Stimulated activated CD8-positive, alpha-beta memory T cell treated with anti-CD3 and anti-CD28 coated beads, Interleukin-7, amount 100 ng/mL, for 4 hours (primary cell): ENCODE measurements at places on chromosomes 6 and 20.

GRCh38 chr6:53458105-53458866, 86.6 kb downstream of the GCLC start:
- no peak for DNase-seq

DNA sequence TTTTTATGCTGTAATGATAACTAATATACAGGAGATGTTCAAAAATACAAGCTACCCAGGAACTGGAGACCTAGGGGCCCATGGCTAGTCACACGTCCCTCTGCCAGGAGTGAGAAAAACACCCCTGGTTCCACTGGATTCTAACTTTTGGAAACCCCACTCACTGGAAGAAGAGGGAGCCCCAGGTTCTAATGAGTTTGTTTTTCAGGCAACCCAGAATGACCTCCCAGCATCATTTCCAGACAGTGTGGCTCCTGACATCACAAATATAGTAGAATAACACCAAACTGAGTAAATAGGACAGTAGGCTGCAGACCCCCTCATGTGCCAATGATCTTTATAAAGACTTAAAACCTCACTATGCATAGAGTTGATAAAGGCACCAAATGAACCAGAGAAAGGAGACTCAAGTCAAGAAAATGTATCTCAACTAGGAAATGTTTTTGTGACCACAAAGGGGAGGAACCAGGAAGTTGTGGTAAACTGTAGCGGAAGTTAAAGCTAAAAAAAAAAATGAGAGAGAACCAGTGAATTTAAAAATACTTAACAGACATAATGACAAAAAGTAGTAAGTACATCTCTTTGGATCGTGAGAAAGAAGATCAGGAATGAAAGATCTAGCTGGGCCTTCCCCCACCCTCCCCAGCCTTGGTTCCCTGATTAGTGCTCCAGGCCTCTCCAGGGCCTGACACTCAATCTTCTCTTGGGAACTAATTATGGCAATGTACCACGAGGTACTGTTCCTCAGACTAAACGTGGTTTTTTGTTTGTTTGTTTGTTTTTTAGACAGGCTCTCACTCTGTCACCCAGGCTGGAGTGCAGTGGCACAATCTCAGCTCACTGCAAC, 19.8 kb downstream of the HLA-E start:
- no peak for DNase-seq

DNA sequence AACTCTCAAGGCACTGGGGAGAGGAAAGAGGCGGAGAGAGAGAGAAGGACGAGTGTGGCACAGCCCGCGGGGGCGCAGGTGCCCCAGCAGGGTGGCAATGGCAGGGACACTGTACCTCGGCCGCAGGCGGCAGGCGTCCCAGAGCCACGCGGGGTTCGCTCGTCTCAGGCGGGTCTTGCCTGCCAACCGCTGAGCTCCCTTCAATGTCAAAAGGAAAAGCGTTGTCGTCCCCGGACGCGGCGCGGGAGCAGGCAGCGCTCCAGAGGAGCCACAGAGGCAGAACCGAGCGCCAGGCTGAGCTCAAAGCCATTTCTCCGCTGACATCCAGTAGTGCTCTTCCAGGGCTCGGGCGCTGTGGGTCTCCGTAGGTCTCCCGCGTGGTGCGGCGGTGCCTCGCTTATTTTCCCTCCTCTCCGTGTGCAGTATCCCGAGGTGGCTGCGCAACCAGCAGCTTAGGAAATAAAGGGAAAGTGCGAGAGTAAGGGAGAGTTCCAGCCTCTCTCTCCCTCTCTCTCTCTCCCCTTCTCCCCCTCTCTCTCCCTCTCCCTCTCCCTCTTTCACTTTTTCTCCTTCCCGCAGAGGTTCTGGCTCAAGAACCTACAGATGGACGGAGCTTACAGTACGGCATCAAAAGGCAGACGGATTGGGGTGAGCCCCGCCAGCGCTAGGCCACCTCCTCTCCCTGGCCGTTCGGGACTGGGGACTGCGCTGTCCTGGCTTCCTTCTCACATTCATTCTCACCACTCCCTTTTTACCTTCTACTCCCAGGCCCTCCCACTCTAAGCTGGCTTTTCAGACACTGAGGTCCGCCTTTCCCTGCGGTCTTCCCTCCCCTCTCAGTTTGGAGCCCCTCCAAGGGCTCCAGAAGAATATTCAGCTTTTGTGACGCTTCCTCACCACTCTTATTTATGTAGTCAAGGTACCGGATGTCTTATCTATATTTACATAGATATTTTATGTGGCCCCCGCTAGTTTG, at the start of gene LAMA4:
Gene LAMA4, minus strand, starts transcription at position 727 of the 976 bp plus-strand sequence. Its CDS starts 417 bp downstream, at position 310.
- DNase-seq: no peak

DNA sequence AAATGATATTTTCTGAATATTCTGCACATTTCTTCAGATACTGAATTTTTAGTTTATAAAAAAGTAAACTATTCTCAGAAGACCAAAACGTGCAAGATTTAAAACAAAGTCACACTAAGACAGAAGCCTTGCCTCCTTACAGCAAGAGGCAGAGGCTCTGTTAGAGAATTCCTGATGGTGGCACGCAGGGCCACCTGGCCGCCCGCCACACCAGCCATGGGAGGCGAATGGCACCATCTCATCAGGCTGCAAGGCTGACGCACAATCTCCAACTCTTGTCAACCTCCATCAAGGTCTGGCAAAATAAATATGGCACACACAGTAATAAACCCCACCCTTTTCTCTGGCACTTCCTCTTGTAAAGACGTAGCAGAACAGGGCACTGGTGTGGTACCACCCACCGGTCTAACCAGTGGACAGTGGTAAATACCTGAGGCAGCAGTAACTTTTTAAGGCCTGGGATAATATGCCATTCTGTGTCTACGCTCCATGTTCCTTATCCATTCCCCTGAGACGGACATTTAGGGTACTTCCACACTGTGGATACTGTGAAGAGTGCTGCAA, 111.4 kb downstream of the WDR27 start:
- DNase-seq: no peak

DNA sequence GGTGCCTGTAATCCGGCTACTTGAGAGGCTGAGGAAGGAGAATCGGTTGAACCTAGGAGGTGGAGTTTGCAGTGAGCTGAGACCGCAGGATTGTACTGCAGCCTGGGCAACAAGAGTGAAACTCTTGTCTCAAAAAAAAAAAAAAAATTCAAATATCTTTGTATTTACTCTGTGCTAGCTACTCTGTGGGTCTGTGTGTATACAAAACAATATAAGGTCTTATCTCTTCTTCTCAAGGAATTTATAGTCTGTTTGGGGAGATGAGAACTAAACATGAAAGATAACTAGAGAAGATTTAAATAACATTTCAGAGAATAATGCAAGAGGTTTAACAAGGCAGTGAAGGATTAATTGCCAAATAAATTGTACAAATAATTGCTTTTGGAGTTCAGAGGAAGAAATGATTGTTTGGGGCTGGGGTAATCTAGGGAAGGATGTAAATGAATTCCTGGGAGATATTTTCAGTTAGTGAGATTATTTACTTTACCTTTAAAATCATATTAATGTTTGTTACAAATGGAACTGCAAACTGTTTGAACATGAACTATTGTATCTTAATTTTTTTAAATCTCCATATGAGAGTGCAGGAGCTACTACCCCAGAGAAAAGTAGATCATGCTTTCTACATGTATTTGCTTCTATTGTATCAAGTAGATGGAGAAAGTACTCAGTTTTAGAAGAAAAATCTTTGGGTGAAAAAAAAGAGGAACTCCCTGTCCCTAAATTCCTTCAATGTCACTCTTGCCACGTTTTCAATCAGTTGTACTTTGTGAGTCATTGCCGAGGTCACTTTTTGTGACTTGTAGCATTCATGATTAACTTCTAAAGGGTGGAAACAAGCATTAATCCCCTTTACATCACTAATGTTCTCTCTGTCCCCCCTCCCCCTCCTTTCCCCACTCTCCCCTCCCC, 39.0 kb downstream of the NCOA3 start:
- DNase-seq: no peak

DNA sequence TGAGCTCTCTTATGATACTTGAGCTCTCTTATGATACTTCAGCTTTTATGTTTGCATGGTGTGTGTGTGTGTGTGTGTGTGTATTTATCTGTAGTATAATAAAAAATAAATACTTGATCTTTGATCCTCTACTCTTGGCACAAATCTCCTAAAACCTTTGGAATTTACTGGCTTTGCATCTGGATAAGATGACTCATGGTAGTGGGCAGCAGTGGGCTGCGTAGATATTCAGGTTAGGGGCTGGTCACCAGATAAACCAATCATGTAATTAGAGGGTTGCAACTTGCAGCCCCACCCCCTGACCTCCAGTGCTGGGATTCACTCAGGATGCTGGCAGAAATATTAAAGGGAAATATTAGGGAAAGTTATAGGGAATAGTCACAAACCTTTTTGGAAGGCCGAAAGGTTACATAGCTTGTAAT, 151.9 kb upstream of the COL21A1 start:
- no peak for DNase-seq

- DNase-seq: no peak
These were observed 25.9 kb upstream of the CEP162 start for GRCh38 chr6:84253380-84253779.

DNA sequence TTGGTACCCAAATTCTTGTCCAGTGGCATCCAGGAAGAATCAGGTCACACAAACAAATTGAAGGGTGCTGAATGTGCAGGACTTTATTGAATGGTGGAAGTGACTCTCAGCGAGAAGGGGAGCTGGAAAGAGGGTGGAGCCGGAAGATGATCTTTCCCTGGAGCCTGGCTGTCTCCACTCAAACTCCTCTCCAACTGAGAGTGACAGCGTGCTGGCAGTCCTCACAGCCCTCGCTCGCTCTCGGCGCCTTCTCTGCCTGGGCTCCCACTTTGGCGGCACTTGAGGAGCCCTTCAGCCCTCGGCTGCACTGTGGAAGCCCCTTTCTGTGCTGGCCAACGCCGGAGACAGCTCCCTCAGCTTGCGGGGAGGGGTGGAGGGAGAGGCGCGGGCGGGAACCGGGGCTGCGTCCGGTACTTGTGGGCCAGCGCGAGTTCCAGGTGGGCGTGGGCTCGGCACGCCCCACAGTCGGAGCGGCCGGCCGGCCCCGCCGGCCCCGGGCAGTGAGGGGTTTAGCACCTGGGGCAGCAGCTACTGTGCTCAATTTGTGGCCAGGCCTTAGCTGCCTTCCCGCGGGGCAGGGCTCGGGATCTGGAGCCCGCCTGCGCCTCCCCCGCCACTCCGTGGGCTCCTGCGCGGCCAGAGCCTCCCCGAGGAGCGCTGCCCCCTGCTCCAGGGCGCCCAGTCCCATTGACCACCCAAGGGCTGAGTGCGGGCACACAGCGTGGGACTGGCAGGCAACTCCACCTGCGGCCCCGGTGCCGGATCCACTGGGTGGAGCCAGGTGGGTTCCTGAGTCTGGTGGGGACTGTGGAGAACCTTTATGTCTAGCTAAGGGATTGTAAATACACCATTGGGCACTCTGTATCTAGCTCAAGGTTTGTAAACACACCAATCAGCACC, 26.7 kb upstream of the MBOAT1 start:
- no peak for DNase-seq

- no peak for DNase-seq
These were observed 107.0 kb downstream of the CD83 start for GRCh38 chr6:14224359-14225103.

- no peak for DNase-seq
These were observed 44.6 kb downstream of the SRC start for GRCh38 chr20:37390503-37390890.

DNA sequence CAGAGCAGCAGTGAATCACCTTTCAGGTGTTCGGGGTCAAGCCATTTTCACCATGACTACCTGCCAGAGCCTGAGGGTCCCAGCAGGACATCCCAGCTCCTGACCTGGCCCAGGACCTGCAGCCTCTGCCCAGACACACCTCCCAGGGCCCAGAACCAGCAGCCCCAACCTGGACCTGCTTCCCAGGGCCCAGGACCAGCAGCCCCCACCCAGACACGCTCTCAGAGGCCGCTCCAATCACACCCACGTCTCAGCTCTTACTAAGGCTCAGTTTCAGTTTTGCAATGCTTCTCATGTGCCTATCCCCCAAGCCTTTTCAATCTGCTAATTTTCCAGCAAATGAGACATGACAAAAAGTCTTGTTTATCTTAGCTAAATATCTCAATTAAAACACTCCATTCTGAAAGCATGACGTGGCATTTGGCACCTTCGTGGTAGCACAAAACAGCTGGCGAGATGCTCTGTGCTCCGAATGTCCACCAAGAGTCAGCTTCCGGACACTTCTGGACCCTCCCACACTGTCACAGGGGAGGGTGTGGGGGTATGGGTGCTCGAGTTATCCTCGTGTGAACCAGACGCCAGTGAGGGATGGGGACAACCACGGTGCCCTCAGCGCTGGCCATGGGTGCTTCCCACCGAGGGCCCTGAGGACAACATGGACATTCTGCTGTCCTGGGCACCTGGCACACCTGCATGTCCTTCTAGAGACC, 253.2 kb downstream of the DLL1 start:
- DNase-seq: no peak

- no peak for DNase-seq
These were observed 301.5 kb downstream of the PRL start for GRCh38 chr6:21995318-21995717.

DNA sequence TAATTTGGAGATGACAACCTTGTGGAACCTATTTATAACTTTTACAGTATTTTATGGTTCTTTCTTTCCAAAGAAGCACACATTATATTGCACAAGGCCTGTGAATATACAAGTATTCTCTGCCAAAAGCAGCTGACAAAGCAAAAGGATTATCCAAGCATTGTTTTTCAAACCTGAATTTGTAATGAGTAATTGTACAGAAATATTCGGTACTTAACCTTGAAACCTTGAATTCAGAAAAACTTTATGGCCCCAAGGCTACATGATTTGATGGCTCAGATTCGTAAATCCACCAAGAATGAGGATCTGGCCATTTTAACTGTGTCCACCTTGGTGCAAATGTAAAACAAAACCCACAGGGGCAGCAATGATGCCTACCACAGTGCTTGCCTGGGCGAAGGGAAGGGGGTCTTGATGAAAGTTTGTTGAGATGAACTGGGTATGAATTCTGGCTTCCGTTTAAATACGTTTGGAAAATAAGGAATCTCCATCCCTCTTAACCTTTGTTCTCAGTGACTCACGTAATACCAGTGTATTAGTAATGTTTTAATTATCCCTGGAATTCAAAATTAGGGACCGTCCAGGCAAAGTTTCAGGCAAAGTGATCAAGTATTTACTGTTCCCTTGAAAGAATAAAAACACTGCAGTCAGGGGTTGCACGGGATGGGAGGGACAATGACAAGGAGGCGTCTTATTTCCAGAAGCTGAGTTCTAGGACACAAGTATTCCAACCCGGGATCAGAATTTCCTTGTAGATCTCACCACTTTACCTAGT, 2.7 kb upstream of the RBM24 start:
- no peak for DNase-seq

GRCh38 chr6:44967481-44967880, 360.6 kb upstream of the RUNX2 start:
- no peak for DNase-seq
